GM10248 (cell line): ENCODE measurements at places on chromosomes 3 and 15.

- DNase-seq = no peak
These were observed 223.8 kb downstream of the ADAMTS9 start for GRCh38 chr3:64463981-64464380.

DNA sequence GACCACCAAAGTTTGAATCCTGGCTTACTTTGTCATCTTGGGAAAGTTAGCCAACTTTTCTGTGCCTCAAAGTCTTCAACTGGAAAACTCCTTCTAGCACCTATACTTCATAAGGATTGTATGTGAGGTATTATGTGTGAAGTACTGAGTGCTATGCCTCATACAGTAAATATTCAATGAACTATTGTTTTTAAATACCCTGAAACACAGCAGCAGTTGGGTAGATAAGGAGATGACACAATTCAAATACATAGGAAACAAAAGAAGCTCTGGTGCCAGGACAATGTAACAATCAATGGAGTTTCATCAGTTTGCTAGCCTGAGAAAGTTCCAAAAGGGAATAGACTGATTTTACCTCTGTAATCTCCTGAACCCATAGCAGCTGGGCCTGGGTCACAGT lies 43.3 kb downstream of the TUBGCP4 start:
- DNase-seq = no peak

DNA sequence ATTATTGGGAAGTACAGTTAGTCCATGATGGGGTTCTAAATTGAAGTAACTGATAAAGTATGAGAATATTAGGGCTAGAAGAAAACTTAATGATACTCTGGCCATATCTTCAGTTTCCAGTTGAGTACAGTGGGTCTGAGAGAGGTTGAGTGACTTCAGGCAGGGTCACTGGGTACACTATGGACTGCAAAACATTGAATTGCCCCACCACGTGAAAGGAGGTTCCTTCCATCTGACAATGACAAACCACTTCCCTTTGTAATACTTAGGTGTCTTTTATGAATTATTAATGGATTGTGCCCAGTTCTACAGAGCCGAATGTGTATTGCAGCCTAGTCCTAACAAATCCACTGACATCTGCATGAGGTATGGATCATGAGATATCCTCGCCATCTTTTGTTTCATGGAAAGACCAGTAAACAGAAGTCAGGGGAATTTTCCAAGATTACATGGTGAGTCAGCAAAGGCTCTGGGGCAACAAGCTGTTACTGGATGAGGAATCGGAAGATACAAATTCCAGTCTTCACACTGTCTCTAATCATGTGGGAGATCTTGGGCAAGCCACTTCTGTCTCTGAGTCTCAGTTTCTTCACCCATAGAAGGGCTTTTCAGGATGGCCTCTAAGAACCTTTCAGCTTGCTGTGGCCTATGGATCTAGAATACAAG lies 66.5 kb upstream of the BCL6 start:
- no peak for DNase-seq

DNA sequence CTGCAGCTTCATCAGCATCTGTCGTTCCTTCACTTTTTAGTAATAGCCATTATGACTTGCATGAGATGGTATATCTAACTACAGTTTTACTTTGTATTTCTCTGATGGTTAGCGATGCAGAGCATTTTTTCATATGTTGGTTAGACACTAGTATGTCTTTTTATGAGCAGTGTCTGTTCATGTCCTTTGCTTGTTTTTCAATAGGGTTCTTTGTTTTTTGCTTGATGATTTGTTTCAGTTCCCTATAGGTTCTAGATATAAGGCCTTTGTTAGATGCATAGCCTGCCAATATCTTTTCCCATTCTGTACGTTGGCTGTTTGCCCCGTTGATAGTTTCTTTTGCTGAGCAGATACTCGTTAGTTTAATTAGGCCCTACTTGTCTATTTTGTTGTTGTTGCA lies 487.2 kb upstream of the BCHE start:
- no peak for DNase-seq
